Ovary (tissue), 10 donors: ENCODE measurements at places on chromosomes 1 and 21.

GRCh38 chr1:152880316-152880715 is 2.2 kb downstream of the SMCP start:
- no peak for DNase-seq

DNA sequence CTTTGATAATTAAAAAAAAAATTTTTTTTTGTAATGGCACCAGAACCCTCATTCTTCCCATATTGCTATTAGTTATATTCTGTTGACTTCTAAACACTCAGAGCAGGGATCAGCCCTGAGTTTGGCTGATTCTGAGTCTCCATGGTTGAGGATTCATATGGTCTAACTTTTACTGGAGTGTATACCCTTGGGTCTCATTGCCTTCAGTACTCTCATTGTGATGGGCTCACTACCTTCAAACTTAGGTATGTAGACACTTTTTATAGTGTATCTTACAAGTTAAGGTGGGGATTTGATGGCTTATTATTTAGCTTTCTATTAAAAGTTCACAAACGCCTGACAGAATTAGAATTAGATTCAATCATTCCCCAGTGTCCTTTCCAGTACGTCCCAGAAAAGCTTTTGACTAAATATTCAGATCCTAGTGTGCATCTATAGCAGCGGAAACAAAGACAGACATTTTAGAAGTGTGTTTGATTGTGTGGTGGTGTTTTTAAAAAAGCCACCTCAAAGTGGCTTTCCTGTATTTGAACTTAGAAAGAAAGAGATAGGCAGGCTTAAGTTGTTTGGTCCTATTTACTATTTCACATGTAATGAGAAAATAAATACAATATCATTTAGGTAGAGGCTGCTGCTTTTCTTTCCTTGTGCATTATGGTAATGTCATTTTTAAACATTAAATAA is 1.4 kb downstream of the MACF1 start:
- DNase-seq = no peak

DNA sequence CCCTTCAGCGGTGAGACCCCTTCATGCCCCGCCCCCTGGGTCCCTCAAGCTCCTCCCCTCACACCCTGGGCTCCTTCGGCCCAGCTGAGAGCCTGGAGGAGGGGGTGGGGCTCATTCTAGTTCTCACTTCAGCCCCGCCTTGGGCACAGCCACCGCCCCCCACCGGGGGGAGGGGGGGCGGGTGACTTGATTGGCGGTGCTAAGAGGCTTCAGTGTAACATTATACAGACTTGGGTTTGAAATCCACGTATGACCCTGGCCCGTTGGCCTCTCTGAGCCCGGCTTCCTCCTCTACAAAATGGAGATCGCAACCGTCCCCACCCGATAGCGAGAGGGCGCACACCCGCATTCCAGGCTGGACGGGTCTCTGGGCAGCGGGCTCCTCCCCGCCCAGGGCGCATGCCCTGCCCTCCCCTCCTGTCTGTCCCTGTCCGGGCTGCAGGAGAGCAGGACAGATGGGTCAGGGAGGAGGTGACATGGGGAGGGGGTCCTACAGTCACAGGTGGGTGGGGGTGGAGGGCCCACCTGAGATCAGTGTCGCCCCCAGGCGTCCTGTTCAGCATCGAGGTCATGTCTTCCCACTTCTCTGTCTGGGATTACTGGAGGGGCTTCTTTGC is 5.1 kb downstream of the CLCNKB start:
- DNase-seq = peak; percentile 77

DNA sequence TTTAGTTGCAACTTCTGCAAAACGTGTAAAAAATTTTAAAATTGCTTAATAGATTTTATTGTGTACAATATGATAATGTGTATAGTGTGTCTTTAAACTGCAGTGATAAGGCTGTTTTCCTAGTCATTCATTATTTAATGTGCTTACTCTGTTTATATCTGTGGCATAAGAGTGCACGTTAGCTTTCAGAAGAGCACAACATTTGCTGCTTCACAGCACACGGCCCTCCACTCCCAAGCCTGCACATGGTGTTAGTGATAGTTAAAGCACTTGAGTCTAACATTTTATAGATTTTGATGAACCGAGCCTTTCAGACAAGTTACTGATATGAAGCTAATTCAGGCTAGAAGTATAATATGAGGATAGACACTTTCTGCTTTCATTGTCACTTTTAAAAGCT is 120.6 kb downstream of the ADGRL2 start:
- no peak for DNase-seq

GRCh38 chr1:208446271-208446691 is 202.1 kb upstream of the PLXNA2 start:
- no peak for DNase-seq

DNA sequence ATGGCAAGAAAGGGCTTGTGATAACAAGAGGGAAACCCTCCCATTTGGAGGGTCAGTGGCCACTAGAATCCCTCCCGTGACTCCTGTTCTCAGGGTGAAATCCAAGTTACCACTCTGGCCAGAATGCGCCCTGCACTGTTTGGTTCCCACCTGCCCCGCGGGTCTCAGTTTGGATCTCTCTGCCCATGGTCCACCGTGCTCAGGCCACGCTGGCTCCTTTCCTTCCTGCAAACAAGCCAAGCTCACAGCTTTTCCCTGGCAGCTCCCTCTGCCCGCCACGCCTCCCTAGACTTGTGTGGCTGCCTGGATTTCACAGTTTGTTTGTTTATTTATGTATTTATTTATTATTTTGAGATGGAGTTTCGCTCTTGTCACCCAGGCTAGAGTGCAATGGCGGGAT is 179.5 kb upstream of the VAMP3 start:
- DNase-seq = no peak

GRCh38 chr1:161728376-161729226 is 7.3 kb downstream of the FCRLB start:
- no peak for DNase-seq

GRCh38 chr1:112271270-112271669 is 124.7 kb upstream of the CTTNBP2NL start:
- no peak for DNase-seq

DNA sequence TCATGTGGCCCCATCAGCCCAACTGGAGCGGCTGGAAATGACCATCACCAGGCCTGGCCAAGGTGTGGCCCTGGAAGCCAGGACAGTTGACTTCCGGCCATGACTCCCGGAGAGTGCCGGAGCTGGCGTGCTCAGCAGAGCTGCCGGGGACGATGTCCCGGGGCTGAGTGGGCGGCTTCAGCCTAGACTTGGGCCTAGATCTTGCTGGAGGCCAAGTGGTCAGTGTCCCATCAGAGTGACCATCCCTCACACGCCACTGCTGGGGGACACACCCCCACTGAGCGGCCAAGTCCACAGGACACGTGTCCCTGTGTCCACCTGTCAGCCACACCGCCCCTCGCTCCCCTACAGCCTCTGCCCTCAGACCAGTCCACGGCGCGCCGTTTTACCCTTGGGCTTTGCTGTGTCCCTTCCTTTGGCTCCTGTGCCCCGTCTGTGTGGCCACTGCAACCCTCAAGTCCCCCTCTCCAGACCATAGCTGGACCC is 4.0 kb downstream of the FAAP20 start:
- DNase-seq = no peak

DNA sequence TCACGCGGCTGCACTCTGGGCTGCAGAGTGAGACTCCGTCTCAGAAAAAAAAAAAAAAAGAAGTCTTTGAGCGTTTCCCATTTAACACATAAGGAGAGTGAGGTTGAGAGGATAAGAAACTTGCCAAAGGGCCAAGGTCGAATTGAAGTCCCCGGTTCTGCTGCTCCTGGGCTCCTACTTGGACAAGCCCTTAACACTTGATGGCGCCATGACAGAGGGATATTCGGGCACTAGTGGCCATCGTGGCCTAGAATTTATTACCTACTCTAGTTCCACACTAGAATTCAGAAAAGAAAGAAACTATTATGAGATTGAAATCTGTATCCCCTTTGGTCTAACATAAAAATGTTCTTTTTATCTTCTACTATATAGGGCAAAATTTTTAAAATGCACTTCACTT is 65.7 kb upstream of the NEK2 start:
- no peak for DNase-seq

DNA sequence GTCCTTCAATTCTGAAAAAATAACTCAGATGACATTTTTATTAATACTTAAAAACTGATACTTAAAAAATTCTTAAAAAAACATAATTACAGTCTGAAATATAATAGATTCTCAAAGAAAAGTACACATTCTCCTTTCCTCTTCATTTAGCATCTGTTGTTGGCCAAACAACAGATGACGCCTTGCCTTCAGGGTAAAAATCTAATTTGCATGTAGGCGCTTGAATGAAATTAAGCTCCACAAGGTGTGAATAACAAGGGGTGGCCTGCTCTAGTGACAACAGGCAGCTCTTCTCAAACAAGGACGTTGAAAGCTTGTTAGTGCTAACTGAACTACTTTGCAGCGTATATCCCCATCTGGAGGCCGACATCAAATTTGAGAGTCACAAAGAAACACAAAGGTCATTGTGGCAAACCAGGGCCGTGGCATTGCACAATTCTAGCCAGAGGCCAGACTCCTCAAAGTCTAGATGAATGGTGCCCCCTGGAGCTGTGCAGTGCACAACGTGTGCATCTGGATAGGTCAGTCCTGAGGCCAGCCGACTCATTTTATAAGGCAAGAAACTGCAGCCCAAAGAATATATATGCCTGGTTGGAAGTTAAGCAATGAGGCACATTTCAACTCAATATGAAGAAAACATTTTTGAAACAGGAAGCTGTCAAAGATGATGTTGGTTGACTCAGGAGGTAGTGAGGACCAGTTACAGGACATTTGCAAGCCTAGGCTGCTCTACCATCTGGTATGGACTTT is 459.2 kb upstream of the RUNX1 start:
- DNase-seq = no peak

GRCh38 chr1:61872206-61872605 is 129.9 kb downstream of the PATJ start:
- no peak for DNase-seq

GRCh38 chr1:243686159-243686558 is 163.9 kb downstream of the AKT3 start:
- no peak for DNase-seq

GRCh38 chr1:48194801-48195200 is 27.7 kb upstream of the SLC5A9 start:
- no peak for DNase-seq

- DNase-seq = no peak
These were observed 40.4 kb downstream of the MPZL1 start for GRCh38 chr1:167762061-167762746.

- DNase-seq = no peak
These were observed 121.7 kb downstream of the SIPA1L2 start for GRCh38 chr1:232508130-232508701.

DNA sequence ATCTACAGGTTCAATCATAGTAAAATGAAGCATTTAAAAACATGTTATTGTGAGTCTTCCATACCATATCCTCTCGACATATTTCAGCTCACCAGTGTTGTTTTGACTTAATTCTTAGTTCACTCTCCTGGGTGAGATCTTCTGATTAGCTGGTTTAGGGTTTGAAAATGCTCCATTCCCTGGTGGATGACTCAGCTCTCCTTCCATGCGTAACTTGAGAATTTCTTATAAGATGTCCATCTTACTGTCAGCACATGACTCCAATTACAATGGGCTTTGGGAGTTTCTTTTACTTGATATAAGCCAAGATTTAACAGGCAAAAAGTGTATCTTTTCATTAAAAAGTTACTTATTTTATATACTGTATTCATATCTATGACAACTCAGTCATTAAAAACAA is 476.5 kb downstream of the BRINP3 start:
- DNase-seq = no peak

- no peak for DNase-seq
These were observed 684.4 kb downstream of the PLA2G4A start for GRCh38 chr1:187513190-187513589.

- no peak for DNase-seq
These were observed 26.1 kb upstream of the SLAMF6 start for GRCh38 chr1:160548960-160549664.

DNA sequence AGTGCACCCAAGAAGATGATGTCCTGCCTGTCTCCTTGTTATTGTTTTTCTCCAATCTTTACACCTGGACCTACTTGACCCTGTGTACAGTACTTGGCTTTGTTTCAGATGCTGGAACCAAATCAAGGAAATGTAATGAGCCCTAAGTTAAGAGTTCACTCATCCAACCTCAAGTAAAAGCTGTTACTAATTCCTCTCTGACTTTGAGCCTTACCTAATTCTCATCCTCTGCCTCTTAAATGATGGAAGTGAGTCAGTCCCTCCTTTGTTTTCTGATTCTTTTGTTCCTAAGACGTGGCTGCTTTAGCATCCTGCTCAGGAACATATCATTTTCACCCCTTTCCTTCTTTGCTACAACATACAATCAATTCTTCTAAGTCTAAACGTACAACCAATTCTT is 15.3 kb upstream of the PLA2G4A start:
- no peak for DNase-seq

GRCh38 chr1:80341021-80341420 is 1334.5 kb upstream of the ADGRL4 start:
- DNase-seq = no peak

- no peak for DNase-seq
These were observed 10.1 kb upstream of the EXO1 start for GRCh38 chr1:241837901-241838300.

DNA sequence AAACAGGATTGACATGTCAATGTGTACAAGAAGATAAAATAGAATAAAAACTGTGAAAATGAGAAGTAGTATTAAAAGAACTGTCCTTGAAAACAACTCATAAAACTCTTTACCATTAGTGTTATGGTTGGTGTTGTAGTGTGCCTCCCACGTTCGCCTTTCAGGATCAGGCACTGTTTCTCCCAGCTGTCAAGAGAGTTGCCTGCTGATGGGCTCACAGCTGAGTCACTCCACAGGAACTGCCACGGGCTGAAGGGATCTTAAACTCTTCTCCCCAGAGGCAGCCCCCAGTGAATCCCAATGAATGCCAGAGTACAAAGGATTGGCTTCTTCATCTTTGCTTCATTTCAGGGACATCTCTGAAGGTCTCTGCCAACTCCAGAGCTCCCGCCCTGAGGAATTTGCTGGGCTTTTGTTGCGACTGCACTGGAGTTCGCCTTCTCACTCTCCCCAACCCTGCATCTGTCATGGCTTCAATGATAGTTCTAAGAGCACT is 119.6 kb downstream of the ADGRL2 start:
- peak; percentile 60 for DNase-seq

DNA sequence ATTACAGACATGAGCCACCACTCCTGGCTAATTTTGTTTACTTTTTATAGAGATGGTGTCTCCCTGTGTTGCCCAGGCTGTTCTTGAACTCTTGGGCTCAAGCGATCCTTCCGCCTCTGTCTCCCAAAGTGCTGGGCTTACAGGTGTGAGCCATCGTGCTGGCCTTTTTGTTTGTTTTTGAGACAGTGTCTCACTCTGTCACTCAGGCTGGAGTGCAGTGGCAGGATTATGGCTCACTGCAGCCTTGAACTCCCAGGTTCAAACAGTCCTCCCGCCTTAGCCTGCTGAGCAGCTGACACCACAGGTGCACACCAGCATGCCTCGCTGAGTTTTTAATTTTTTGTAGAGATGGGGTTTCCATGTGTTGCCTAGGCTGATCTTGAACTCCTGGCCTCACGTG is 49.1 kb downstream of the ADARB1 start:
- DNase-seq = no peak

DNA sequence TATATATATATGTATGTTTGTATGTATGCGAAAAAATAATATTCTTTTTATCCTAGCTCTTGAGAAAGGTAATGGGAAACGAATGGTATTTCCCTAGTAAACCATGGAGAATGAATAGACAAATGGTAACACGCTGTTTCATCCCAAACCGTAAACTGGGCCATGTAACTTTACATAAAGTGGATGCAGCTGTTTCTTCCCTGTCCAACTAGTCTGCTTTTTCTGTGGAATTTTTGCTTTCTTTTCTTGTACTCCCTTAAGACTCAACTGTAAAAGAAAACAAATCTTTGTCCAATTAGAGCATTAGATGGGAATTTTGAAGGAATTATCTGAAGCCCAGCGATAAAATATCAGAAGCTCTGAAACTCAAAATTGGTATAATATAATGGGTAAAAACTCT is 198.1 kb downstream of the NFIA start:
- no peak for DNase-seq

- no peak for DNase-seq
These were observed 166.4 kb downstream of the RUNX1 start for GRCh38 chr21:34882719-34883131.
